ENCODE measurements at places on chromosomes 2 and 18.

DNA sequence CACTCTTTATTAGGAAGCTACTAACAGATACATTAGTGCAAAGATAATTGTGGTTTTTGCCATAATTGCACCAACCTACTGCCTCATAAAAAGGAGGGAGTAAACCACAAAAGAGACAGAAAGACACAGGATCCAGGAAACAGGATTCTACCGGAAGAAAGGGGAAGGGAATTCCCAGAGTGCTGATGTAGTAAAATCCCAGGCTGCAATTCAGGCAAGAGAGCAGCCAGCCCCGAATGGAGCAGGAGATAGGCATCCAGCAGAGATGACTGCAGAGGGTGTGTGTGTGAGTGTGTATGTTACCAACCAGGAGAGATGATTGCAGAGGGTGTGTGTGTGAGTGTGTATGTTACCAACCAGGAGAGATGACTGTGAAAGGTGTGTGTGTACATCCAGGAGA is 84.4 kb downstream of the KCNS3 start:
- no peak for DNase-seq

DNA sequence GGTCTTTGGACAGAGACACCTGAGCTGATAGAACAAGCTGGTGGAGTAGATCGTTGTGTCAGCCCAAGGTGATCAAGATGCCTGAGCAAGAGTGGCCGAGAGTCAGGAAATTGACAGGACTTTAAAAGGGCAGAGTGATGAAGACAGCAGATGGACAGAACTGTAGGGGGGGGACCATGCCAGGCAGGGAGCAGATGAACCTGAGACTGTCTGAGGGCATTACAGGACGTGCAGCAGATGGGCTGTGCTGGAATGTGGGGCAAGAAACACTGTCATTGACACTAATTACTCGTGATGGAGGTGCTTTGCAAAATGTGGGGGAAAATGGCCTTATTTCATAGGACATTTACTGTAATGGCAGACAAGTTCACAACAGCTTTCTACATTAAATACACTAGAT is 225.0 kb downstream of the THSD7B start:
- no peak for DNase-seq

GRCh38 chr2:126945118-126945517 is 46.4 kb downstream of the TEX51 start:
- DNase-seq: no peak

DNA sequence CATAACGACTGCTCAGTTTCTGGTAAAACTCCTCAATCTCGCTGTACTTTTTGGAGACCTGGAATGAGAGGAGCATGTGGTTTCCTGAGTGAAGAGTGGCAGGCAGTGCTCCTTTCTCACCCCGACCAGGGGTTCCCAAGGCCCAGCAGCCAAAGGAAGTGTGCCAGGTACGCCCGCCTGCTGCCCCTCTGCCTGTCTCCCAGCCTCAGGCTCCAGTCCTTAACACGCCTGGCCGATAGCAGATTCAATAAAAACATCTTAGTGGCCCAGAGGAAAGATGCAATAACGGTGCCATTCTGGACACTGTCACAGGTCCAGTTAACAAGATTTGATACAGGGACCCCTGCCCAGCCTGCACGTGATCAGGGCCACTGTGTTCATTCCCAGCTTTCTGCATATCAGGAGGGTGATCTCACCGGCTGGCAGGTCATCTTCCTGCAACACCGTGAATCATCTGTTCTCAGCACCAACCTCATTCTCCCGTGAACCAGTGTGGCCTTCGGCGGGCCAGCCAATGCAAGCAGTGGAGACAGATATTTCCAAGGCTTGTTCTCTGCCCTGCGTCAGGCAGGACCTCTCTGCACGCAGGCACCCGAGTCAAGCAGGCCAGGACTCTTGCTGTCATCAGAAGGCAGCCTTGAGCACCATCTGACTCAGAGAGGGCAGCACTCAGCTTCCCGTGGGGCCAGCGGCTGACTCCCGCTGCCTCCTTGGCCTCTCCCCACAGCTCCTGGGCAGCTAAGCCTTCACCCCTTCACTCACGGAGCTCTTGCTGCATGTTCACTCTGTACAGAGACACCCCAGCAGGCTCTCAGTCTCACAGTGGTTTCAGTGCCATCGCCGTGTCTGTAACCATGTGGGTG is 9.5 kb downstream of the HS1BP3 start:
- DNase-seq: no peak

DNA sequence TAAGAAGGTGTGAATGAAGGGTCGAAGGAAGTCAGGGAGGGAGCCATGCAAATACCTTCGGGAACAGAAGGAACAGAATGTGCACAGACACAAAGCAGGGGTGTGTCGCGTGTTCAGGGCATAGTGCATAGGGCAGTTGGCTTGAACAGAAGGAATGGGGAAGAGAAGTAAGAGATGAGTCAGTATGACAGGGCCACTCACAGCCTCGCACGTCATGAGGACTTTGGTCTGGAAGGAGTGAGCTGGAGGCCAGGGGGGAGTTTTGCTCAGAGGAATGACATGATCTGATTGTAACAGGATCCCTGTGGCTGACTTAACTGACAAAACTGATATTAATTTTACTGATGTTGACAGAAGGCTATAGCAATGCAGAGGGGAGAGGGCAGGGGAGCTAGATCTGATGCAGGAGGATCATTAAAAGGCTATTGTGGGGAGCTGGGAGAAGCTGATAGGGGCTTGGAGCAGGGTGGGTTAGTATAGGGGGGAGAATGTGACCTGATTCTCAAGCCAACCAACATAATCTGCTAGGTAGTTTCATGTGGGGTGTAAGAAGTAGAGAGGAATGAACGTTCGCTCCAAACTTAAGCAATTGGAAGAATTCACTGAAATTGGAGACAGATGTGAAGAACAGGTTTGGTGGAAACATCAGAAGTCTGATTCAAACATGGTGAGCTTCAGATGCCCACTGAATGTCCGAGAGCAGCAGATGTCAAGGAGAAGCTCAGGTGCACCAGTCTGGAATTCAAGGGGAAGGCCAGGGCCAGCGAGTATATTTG is 60.4 kb upstream of the COPS8 start:
- no peak for DNase-seq

- DNase-seq: no peak
Observed at GRCh38 chr2:142885543-142885942, 8.1 kb downstream of the KYNU start.

DNA sequence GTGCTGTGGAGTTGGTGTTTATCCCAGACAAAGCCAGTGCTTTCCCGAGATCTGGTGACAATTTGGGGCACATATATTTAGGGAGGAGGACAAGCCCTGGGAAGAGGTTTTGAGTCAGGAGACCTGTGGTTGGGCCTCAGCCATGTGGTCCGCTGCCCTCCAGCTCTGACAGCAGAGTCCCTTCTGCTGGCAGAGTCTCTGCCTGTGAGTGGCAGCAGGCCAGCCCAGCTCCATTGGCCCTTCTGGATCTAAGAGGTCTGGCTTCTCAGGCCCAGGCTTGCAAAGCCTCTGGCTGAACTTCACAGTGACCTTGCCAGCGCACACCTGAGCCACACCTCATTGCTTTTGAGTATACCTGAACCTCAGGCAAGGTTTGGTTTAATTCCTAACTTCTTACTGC is 115.3 kb downstream of the BCL2L11 start:
- DNase-seq: no peak

- DNase-seq: no peak
Observed at GRCh38 chr2:96927405-96928171, 57.7 kb upstream of the SEMA4C start.

DNA sequence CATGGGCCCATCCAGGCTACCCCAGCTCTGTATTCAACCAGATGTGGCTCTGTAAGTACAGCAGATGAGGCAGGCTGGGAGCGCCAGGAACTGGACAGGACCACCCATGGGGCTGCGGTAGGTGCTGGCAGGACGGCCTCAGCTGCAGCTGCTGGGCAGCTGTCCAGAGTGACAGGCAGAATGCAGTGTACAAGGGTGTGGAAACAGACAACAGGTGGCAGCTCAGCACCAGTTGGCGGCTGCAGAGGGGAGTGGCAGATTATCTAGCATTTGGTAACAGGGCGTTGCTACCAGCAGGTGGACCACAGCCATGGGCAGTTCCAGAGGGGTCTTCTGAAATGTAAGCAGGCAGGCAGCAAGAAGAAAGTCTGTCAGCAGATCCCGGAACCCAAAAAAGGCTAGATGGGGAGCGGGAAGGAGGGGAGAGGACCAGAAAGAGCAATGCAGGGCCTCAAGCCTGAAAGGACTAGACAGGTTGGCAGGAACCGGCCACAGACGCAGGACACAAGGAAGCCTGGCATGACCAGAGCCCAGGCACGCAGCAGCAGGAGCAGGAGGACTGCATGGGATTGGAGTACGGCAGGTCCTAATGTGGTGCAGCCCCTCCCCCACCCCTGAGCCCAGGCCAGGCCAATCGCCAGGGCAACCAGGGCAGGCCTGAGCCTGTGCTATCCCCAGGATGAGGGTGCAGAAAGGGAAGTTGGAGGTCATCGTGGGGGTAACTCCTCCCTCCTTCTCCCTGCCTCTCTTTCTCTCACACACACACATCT is 24.7 kb downstream of the PKDCC start:
- peak; percentile 81 for DNase-seq

DNA sequence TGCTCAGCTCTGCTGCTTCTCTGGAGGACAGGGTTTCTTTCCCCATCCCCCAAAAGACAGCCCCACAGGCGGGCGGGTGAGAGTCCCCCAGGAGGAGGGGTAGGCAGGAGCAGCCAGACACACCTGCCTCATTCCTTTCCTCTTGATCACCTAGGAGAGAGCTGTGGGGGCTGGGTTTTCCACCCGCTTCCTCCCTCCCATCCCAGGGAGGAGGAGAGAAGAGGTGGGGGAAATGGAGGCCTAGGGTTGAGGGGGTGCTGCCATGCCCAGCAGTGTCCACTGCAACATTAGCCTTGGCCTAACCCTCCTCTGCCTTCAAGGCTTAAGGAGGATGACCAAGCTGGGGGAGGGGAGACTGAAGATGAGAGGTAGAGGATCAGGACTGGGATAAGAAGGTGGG is 14.7 kb downstream of the WNT10A start:
- no peak for DNase-seq

- DNase-seq: no peak
Observed at GRCh38 chr18:8752329-8752728, 47.0 kb downstream of the MTCL1 start.

DNA sequence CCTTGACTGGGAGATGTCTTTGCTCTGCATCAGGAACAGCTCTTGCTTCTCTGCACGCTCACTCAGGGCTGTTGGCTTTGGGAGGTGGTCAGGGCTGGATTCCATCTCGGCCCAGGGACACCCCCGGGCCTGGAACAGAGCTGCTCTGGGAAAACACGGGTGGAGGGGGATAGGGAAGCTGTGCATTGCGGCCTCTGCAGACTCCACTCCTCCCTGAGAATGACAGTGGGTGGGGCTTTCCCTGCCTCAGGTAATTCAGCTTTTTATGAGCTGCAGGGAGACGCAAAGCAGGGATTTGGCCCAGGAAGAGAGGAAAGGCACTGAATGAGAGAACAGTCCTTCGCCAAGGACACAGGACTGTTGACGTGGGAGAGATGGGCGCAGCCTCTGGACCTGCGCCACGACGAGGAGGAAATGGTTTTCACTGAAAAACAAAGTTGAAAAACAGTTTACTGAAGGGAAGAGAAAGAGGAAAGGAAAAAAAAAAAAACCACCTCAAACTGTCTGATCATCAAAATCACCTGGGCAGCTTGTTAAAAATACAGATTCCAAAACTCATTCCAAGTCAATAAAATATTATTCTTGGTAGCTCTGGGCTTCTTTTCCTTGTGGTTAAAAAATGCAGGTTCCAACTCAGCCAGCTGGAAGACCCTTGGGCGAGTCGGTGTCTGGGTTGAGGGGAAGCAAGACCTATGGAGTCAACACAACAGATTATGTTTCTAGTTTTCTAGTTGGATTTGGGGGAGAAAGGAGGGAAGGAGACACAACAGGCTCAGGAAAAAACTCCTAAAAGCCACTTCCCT is 194.0 kb downstream of the ZFP36L2 start:
- no peak for DNase-seq

GRCh38 chr2:31402388-31402787 is 12.2 kb downstream of the XDH start:
- no peak for DNase-seq

GRCh38 chr2:34547340-34547739 is 948.2 kb upstream of the FAM98A start:
- no peak for DNase-seq

DNA sequence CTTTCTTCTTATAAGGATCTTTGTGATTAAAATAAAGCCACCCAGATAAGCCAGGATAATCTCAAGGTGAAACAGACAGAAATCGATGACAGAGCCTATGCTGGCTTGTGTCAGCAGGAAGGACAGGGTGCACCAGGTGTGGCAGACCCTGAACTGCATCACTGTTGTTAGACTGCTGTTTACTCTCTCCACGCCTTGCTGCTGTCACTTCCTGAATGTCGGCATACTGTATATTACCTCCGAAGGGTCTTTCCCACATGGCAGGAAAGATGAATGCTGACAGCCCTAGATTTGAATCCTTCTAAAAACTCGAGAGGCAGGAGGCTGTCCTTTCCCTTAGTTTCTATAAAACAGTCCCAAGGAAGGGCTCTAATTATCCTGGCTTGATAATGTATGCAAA is 18.9 kb upstream of the TMEM163 start:
- DNase-seq: no peak

DNA sequence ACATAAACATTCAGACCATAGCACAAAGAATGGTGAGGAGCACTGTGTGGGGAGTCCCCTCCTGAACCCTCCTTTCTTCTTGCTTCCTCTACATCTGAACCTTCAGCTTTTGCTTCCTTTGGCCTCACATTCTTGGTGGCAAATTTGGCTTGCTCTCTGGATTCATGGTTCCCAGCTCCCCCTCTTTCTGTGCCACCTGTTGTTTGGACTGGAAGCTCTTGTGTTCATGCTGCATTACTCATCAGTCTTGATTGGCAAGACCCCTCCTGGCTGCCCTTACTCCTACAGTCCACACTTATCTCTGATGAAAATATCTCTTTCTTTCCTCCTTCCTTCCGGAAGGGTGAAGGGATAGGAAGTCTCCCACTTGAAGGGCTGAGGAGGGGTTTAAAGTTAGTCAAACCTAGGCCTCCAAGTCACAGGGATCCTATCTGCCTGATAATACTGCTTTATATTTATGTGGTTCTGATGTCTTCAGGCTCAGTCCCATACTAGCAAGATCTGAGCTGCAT is 70.0 kb downstream of the MYO3B start:
- DNase-seq: no peak

DNA sequence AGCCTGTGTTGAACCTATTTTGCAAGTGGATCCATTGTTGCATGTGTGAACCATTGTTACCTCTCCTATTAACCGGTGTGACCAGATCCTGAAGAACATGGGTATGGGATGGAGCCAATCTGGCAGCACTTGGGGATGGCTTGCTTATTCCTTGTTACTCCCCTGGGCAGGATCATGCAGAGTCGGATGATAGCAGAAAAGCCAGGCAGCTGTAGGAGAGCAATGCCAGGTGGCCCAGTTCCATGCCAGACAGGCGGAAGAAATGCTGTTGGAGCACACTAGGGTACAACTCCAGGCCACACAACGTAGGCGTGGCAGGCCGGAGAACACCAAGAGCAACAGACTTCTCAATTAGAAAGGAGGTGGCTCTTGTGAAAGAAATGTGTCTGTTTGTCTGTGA is 16.3 kb upstream of the MYO1B start:
- no peak for DNase-seq
